CD4-positive, alpha-beta memory T cell (primary cell): ENCODE measurements at places on chromosomes 13 and 19. TPM values are rescaled to one million over a fixed set of nuclear protein-coding genes. Genes with fewer than 3 reads are reported as not detected.

GRCh38 chr13:40540328-40541044 is 126.0 kb downstream of the FOXO1 start:
- no peaks in the 10 kb centered on the region for H3K27me3 ChIP-seq
- H3K4me1 ChIP-seq: no peaks in the 10 kb centered on the region
- H3K27ac ChIP-seq: no peak overlapping the region
- no peaks in the 10 kb centered on the region for H3K36me3 ChIP-seq

JSRP1 gene
- total RNA-seq: 1.5 TPM

GRCh38 chr13:74839656-74840055 is 642.3 kb downstream of the TBC1D4 start:
- H3K27ac ChIP-seq: no peak overlapping the region
- H3K36me3 ChIP-seq: no peaks in the 10 kb centered on the region
- H3K27me3 ChIP-seq: no peaks in the 10 kb centered on the region
- H3K4me1 ChIP-seq: no peaks in the 10 kb centered on the region
- no peak for DNase-seq
- H3K4me3 ChIP-seq: no peak overlapping the region

- peak; percentile 80 for DNase-seq
- peak overlapping the region; percentile 72 for H3K4me3 ChIP-seq
- no peaks in the 10 kb centered on the region for H3K27me3 ChIP-seq
- H3K36me3 ChIP-seq: no peaks in the 10 kb centered on the region
- peaks cover 25% of the 10 kb centered on the region for H3K4me1 ChIP-seq
- peak overlapping the region; percentile 56 for H3K27ac ChIP-seq
Observed at GRCh38 chr19:15551293-15552004, 43.1 kb downstream of the CYP4F22 start.

DNA sequence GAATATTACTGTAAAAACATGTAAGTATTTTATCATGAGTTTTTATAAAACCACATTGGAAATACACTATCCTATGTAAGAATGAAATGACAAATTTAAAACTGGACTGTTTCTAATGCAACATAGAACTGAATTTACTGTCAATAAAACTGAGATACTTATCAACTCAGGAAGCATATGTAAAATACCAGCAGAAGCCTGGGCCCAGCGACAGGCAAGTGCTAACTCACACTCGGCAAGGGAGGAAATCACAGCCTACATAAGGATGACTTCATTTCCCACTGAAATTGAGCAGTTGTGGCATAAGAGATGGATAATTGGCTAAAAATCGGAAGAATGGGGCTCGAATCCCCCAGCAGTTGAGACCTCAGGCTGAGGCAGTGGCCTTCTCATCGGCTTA is 12.1 kb downstream of the PROZ start:
- no peak for DNase-seq
- H3K4me1 ChIP-seq: peaks cover 21% of the 10 kb centered on the region
- peak overlapping the region; percentile 4 for H3K27ac ChIP-seq

GRCh38 chr13:109481040-109481439 is 305.3 kb downstream of the IRS2 start:
- no peaks in the 10 kb centered on the region for H3K4me1 ChIP-seq
- no peak for DNase-seq
- no peaks in the 10 kb centered on the region for H3K36me3 ChIP-seq
- no peak overlapping the region for H3K27ac ChIP-seq

GRCh38 chr13:74550039-74550438 is 415.8 kb upstream of the KLF12 start:
- no peak overlapping the region for H3K27ac ChIP-seq
- H3K4me3 ChIP-seq: no peak overlapping the region
- no peaks in the 10 kb centered on the region for H3K36me3 ChIP-seq
- no peaks in the 10 kb centered on the region for H3K27me3 ChIP-seq
- peaks cover 11% of the 10 kb centered on the region for H3K4me1 ChIP-seq

- peak overlapping the region; percentile 86 for H3K27ac ChIP-seq
- no peak overlapping the region for H3K4me3 ChIP-seq
- H3K36me3 ChIP-seq: peaks cover 11% of the 10 kb centered on the region
- peaks cover 49% of the 10 kb centered on the region for H3K4me1 ChIP-seq
- H3K27me3 ChIP-seq: no peaks in the 10 kb centered on the region
Observed at GRCh38 chr19:39843919-39844793, 2.0 kb downstream of the FBL start.

GRCh38 chr19:45613926-45614725 is 12.1 kb upstream of the GPR4 start:
- H3K4me1 ChIP-seq: peaks cover 7% of the 10 kb centered on the region
- no peak overlapping the region for H3K4me3 ChIP-seq
- no peak overlapping the region for H3K27ac ChIP-seq
- no peaks in the 10 kb centered on the region for H3K27me3 ChIP-seq

PSG7 gene
- not detected for total RNA-seq

GRCh38 chr13:24267801-24268200 is 41.6 kb upstream of the C1QTNF9 start:
- H3K27me3 ChIP-seq: no peaks in the 10 kb centered on the region
- H3K4me1 ChIP-seq: peaks cover 98% of the 10 kb centered on the region
- H3K27ac ChIP-seq: peak overlapping the region; percentile 70
- no peaks in the 10 kb centered on the region for H3K36me3 ChIP-seq
- DNase-seq: no peak

- H3K27ac ChIP-seq: no peak overlapping the region
- H3K4me1 ChIP-seq: no peaks in the 10 kb centered on the region
- no peak for DNase-seq
- no peaks in the 10 kb centered on the region for H3K36me3 ChIP-seq
- H3K27me3 ChIP-seq: no peaks in the 10 kb centered on the region
Observed at GRCh38 chr19:33465371-33465770, 56.2 kb downstream of the PEPD start.

KRTDAP gene
- total RNA-seq: not detected

DNA sequence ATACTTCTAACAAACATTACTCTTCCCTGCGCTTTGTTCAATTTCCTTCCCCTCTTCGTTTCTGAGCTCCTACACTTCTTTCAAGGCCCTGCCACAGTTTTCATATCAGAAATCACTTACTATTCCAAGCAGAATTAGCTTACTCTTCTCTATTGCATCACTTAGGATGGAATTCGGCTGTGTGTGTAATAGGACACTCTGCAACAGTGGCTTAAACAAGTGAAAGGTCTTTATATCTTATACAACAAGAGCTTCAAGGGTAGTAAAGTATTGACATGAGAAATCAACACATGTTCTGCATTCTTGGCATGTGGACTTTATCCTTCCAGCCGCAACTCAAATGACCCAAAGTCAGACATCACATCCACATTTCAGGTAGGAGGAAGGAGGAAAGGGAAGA is 279.6 kb downstream of the PCDH20 start:
- no peaks in the 10 kb centered on the region for H3K27me3 ChIP-seq
- no peak overlapping the region for H3K27ac ChIP-seq
- H3K4me1 ChIP-seq: no peaks in the 10 kb centered on the region

FBXO17 gene
- not detected for total RNA-seq

DNA sequence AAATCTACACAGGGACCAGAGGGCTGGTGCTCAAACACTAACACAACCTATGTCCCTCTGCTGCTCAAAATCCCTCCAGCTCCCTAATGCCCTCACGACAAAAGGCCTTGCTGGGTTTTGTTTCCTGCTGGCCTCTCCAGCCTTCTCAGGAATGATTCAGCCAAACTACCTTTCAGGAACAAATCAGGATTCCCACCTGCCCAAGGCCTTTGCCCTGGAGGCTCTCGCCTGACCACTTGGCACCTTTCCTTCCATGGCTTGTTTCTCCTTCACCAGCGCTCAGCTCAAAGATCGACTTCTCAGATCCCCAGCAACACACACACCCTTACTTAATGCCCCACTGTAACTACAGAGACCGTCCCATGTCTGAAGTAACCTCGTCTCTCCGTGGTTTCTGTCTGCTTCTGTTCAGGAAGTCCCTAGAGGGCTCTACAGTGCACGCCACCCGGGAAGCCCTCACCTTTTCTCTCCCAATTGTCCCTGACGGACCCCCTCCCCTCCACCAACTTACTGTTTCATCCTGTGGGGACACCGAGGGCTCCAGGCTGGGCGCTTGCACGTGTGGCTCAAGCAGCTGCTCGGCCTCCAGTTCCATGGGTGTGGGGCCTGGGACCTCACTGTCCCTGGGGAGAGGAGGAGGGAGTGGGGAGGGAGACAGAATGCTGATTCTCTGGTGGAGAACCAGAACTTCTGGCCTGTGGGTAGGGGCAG is 3.2 kb upstream of the SIX5 start:
- H3K27ac ChIP-seq: no peak overlapping the region
- H3K36me3 ChIP-seq: no peaks in the 10 kb centered on the region
- H3K4me3 ChIP-seq: no peak overlapping the region
- H3K27me3 ChIP-seq: no peaks in the 10 kb centered on the region

ATP12A gene
- total RNA-seq: not detected

DNA sequence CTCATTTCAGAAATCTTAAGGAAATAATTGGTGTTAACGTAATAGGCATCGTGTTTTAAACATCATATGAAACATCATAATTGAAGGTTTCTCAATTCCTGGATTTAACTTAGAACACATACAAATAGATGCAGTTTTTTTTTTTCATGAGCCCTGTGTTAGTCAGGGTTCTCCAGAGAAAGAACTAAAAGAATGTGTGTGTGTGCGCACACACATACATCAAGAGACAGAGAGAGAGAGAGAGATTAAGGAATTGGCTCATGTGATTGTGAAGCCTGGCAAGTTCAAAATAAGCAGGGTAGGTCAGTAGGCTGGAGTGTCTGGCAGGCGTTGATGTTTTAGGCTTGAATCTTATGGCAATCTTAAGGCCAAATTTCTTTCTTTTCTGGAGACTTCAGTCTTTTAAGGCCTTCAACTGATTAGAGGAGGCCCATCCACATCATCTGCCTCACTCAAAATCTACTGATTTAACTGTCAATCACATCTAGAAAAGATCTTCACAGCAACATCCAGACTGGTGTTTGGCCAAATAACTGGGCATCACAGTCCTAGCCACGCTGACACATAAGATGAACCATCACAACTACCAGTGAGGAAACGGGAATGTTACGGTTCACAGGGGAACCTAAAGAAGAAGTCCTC is 25.2 kb downstream of the SPATA13 start:
- H3K27ac ChIP-seq: no peak overlapping the region
- no peak overlapping the region for H3K4me3 ChIP-seq
- no peaks in the 10 kb centered on the region for H3K4me1 ChIP-seq
- H3K27me3 ChIP-seq: no peaks in the 10 kb centered on the region
- DNase-seq: no peak

DNA sequence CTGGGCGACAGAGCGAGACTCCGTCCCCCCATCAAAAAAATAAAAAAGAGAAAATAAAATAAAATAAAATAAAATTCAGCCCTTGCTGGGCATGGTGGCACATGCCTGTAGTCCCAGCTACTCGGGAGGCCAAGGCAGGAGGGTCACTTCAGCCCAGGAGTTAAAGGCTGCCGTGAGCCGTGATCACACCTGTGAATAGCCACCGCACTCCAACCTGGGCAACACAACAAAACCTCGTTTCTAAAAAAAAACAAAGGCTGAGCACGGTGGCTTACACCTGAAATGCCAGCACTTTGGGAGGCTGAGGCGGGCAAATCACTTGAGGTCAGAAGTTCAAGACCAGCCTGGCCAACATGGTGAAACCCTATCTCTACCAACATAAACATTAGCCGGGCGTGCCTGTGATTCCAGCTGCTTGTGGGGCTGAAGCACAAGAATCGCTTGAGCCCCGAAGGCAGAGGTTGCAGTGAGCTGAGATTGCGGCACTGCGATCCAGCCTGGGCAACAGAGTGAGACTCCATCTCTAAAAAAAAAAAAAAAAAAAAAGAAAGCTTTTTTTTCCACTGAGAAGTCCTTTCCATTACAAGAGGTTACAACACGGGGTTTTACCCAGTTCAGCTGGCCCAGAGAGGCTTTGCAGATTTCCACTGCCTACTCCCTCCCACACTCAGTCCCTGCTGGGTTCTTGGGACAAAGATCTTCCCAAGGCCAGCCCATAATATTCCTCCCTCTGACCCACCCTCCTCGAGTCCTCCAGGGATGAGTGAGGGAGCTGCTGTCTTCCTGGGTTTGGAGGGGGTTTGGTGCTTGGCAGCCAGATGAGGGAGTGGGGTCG is 6.4 kb downstream of the ANGPTL4 start:
- no peaks in the 10 kb centered on the region for H3K36me3 ChIP-seq
- no peaks in the 10 kb centered on the region for H3K4me1 ChIP-seq

GRCh38 chr13:48580185-48580803 is 47.4 kb upstream of the RCBTB2 start:
- H3K4me1 ChIP-seq: peaks cover 19% of the 10 kb centered on the region
- H3K27me3 ChIP-seq: no peaks in the 10 kb centered on the region
- H3K4me3 ChIP-seq: no peak overlapping the region
- no peak overlapping the region for H3K27ac ChIP-seq

GFY gene
- total RNA-seq: not detected

- peaks cover 38% of the 10 kb centered on the region for H3K4me1 ChIP-seq
- H3K4me3 ChIP-seq: no peak overlapping the region
- H3K27me3 ChIP-seq: peaks cover 24% of the 10 kb centered on the region
- no peaks in the 10 kb centered on the region for H3K36me3 ChIP-seq
- DNase-seq: no peak
Observed at GRCh38 chr13:80340651-80341100, 250 bp downstream of the SPRY2 start.

RNF225 gene
- 0.47 TPM for total RNA-seq

- H3K27me3 ChIP-seq: no peaks in the 10 kb centered on the region
- DNase-seq: no peak
- no peaks in the 10 kb centered on the region for H3K4me1 ChIP-seq
- H3K27ac ChIP-seq: no peak overlapping the region
Observed at GRCh38 chr19:12689012-12689411, 1.2 kb downstream of the GNG14 start.

SBSN gene
- total RNA-seq: not detected

DNA sequence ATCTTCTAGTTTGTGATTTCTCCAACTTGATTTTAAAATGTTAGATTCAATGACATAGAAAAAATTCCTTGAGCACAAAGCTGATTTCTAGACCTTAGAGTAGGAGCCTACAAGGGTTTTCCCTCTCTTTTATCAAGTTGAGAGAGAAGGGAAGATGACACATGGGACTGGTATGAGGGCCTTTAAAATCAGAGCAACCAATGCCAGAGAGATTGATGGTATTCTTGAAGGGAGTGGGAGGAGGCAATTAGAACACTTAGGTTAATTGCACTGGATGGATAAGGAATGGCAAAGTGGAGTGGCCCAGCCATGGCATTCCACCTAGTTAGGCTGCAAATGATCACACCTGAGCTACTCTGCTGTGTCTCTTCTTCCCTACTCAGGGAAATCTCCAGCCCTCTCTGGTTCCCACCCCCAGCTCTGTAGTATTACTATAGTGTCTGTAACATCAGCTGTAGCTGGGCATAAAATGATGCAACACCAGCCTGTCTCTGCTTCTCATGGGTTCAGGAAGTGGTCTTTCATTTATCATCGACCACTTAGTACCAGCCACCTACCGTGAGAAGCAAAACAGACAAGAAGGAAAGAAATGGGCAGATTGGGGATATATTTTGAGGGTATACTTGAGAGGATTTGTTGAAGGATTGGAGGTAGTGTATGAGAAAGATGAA is 333.6 kb downstream of the DLEU7 start:
- no peak for DNase-seq
- H3K4me1 ChIP-seq: peaks cover 20% of the 10 kb centered on the region
- H3K36me3 ChIP-seq: no peaks in the 10 kb centered on the region

GRCh38 chr19:10408511-10409283 is 5.4 kb upstream of the CDC37 start:
- H3K36me3 ChIP-seq: no peaks in the 10 kb centered on the region
- peak overlapping the region; percentile 56 for H3K27ac ChIP-seq
- peaks cover 75% of the 10 kb centered on the region for H3K4me1 ChIP-seq

TMIGD2 gene
- total RNA-seq: 6.9 TPM

- H3K27ac ChIP-seq: no peak overlapping the region
- H3K4me3 ChIP-seq: no peak overlapping the region
- DNase-seq: no peak
- H3K4me1 ChIP-seq: no peaks in the 10 kb centered on the region
- H3K27me3 ChIP-seq: no peaks in the 10 kb centered on the region
Observed at GRCh38 chr19:35060160-35060855, 18.8 kb downstream of the HPN start.
